ENCODE measurements at places on chromosomes 13 and 19.

GRCh38 chr19:13831537-13832467 lies 36.6 kb downstream of the ZSWIM4 start:
- DNase-seq = no peak

- DNase-seq = no peak
Measured at GRCh38 chr13:39100996-39101738, 62.9 kb downstream of the NHLRC3 start.

- no peak for DNase-seq
Measured at GRCh38 chr13:111488486-111489132, 168.2 kb downstream of the TEX29 start.

DNA sequence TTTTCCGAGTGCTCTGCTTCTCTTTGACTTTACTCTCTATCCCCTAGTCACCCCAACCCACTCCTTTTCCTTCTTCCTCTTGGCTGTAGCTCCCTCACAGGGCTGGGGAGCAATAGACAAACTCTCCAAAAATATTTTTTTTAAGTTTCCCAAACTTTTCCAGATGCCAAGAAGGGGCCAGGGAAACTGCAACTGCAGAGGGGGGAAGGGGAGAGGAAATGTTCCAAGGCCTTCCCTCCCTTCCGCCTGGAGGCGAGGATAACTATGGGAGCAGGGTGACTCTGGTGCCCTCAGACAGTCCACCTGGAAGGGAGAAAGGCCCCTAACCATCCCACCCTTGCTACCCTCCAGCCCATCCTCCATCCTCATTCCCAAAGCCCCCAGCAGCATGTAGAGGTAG lies 49.4 kb downstream of the LYL1 start:
- DNase-seq = no peak

DNA sequence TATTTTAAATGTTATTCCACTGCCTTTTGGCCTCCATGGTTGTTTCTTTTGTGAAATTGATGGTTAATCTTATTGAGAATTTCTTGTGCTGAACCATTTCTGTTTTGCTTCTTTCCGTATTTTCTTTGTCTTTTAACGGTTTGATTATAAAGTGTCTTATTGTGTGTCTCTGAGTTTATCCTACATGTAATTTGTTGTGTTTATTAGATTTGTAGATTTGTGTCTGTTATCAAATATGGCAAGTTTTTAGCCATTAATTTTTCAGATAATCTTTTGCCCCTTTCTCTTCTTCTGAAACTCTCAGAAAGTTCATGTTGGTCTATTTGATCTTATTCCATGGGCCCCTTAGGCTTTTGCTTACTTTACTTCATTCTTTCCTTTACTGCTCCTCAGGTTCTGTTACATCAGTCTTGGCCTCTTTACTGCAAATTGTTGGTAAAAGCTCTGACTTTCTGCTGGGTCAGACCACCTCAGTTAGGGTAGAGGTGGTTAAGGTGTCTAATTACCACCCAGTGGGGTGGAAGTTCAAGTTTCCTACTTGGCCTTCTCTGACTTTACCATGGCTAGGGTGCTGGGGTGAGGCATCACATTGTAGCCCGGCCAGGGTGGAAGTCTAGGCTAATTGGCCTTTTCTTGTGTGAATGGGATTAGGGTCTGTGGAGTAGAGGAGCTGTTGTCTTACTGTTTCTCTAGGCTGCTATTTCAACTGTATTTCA lies 58.3 kb downstream of the ZMYM2 start:
- DNase-seq = no peak

GRCh38 chr13:25118378-25118905 lies 22.5 kb downstream of the PABPC3 start:
- peak; percentile 14 for DNase-seq

- DNase-seq = peak; percentile 24
Measured at GRCh38 chr19:43229315-43229714, 23.9 kb upstream of the PSG4 start.

DNA sequence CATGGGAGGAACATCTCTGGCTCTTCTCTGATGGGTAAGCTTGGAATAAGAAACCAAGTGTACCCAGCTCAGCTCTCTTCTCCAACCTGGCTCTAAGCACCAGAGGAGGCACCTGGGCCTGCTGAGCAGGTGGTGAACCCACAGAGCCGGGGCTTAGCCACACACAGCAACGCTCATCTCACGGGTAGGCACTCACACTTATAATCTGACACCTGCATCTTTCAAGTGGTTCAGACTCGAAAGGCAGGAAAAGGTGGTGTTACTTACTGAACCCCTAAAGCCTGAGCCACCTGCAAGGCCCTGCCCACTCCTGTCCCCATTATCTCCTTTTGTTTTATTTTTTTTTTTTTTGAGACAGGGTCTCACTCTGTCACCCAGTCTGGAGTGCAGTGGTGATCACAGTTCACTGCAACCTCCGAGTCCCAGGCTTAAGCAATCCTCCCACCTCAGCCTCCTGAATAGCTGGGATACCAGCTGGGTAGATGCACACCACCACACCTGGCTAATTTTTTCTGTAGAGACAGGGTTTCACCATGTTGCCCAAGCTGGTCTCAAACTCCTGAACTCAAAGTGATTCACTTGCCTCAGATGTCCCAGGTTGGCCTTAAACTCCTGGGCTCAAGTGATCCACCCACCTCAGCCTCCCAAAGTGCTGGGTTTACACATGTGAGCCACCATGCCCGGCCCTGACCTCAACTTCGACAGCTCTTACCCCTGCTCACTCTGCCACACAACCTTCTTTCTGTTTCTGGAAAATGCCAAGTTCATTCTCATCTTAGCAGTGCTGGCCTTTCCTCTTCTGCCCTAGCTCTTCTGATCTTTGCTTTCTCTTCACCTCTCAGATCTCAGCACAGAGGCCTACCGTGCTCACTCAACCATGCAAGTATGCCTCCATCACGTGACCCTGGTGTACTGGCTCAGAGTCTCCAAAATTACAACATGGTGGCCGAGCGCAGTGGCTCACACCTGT lies 9.7 kb downstream of the FBXL12 start:
- no peak for DNase-seq

DNA sequence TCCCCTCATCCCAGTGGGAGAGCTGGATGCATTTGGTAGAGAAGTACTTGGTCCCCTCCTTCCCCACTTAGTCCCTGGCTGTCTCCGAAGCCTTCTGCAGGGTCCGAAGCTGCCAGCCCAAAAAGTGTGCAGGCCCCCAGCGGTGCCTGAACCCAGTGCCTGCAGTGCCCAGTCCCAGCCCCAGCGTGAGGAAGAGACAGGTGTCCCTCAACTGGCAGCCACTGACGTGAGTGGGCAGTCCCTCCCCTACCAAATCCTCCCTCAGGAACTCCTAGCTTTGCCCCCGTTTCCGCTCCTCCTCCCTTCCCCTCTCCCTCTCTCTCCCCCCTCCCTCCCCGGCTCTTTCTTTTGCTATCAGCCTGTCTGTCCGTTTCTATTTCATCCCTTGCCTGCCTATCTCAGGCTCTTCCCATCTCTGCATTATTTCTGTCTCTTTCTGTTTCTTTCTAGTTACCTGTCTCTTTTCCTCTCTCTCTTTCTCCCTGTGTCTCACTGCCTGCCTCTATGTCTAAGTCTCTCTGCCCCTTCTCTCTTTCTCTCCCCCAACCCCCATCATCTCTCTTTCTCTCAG lies 1.8 kb upstream of the LTBP4 start:
- DNase-seq = no peak

GRCh38 chr13:27353166-27353583 lies 71.2 kb upstream of the GTF3A start:
- DNase-seq = no peak

- DNase-seq = peak; percentile 85
Measured at GRCh38 chr19:10644260-10645007, 9.7 kb upstream of the ILF3 start.

GRCh38 chr19:858868-859843 lies at the start of gene CFD:
Gene CFD (plus strand): TSS chr19:859664. CDS start chr19:859690, 26 bp downstream.
- DNase-seq = peak; percentile 40

DNA sequence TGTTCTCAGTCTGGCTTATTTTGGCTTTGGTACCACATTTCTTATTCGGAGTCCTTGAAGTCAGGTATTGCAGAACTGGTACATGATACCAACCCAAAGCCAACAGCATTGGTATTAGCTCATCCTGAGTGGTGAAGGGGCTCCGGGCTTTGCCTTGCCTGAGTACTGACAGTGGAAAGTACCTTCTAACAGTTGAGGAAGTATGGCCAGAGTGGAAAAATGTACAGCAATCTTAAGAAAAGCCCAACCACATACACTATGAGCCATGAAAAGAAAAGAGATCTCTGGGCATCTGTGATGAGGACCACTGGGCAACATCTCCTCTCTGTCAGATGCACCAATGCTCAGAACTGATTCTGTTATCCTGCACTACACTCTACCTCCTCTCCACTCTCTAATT lies 8.3 kb downstream of the LCP1 start:
- peak; percentile 62 for DNase-seq

- peak; percentile 77 for DNase-seq
Measured at GRCh38 chr13:41053384-41053826, 7.9 kb upstream of the WBP4 start.

- DNase-seq = no peak
Measured at GRCh38 chr13:105491345-105491744, 1044.1 kb downstream of the EFNB2 start.

GRCh38 chr13:28250542-28250941 lies 112.2 kb downstream of the PAN3 start:
- no peak for DNase-seq

- peak; percentile 82 for DNase-seq
Measured at GRCh38 chr19:11130824-11131455, 24.6 kb downstream of the SPC24 start.

GRCh38 chr19:35513628-35514281 lies at the start of gene DMKN:
Gene DMKN (minus strand): TSS chr19:35513649. CDS start chr19:35513475, 174 bp downstream.
- DNase-seq = no peak

DNA sequence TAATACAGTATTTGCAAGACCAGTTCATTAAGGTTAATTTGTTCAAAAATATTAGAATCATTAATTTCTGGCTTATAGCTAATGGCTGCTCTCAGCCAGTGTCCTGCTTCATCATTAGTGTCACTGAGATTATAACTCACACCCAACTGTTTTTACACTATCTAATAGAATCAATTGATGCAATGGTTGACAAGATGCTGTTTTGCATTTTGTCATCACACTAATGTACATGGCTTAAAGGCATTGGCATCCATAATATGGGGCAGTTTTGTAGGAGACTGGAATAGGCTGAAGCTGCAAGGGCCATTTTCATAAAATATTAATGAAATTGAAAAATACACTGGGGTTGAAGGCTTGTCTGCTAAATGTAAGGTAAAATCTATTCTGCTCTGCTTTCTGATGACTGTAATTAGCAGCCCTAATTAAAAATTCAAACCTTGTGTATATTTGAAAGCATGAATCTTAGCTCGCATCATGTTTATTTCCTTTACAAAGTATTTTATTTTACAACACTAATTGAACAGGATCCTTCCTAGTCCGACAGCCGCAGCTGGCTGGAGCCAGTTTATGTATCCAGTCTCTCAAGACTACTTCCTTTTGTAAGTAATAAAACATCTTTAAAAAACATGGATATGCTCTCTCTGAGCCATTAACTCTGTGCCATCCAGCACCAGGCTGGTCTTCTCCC lies 296.7 kb downstream of the POU4F1 start:
- no peak for DNase-seq

DNA sequence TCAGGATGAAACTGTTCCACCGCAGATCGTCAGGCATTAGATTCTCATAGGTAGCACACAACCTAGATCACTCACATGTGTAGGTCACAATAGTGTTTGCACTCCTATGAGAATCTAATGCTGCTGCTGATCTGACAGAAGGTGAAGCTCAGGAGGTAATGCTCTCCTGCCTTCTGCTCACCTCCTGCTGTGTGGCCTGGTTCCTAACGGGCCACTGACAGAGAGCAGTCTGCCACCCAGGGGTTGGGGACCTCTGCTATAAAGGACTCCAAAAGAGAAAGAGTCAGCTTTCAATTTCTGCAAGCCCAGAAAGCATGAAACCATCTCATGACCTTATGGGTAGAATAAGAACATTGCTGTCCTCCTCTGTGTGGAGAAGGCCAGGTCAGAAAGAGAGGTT lies 43.5 kb upstream of the PCCA start:
- DNase-seq = peak; percentile 1

DNA sequence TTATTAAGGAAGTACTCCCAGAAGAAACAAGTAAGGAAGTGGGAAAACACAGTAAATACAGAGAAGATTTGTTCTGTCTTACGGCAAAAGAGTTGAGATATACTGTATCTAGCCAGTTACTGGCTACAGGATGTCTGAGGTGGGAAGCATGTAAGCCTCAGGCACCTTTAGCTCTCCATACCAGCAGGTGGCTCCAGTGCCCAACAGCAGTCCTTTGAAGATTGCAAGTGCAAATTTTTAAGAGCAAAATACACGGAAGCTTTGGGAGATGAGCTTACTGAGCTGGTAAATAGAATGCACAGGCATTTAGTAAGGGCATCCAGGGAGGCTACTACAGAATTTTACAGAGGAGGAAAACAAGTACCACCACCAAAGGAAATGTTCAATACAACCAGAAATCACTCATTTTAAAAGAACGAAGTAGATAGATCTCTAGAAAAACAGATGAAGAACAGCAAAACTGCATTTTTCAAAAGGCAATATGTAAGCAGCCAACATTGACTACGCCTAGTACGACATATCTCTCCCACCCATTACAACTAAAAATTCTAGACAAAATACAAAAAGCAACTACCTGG lies 57.9 kb upstream of the VSTM2B start:
- DNase-seq = peak; percentile 45

GRCh38 chr13:42574435-42575311 lies 721 bp downstream of the TNFSF11 start:
- no peak for DNase-seq

- peak; percentile 37 for DNase-seq
Measured at GRCh38 chr19:56071151-56071550, 49.9 kb downstream of the ZNF787 start.

DNA sequence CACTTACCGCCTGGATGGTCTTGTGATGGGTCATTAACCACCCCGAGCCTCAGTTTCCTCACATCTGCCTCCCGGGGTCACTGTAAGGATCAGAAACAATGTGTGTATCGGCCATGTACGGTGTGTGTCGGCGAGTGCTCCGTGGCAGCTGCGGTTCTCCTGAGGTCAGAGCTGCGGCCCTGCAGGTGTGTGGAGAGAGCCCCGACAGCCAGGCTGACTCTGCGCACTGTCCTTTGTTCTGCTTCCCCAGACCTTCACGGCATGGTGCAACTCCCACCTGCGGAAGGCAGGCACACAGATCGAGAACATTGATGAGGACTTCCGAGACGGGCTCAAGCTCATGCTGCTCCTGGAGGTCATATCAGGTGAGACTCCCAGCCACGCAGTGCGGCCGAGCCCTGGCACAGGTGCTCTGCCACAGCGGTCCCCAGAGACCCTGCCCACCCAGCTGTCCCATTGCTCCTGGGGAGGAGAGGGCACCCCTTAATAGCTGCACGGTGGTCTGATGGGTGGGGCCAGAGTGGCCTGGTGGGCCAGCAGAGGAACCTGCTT lies 43.8 kb downstream of the CAPN12 start:
- no peak for DNase-seq

DNA sequence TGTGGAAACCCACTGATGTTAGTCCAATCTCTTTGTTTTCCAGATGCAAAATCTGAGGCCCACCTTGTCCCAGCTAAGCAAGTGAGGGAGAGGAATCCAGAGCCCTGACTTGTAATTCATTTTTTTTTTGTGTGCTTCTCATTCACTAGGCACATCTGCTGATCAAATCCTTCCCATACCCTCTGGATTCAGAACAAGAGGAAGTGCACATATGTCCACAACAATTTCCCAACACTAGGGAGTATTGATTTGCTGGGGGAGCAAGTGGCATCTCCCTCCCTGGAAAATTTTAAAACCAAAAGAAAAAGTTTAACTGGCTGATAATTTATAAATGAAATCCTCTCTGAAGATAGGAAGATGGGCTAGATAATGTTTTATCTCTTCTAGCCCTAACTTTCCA lies 94.6 kb upstream of the RFC3 start:
- no peak for DNase-seq

GRCh38 chr13:60617991-60618733 lies 221.1 kb downstream of the TDRD3 start:
- DNase-seq = no peak

GRCh38 chr19:48152551-48152950 lies 17.6 kb downstream of the LIG1 start:
- DNase-seq = peak; percentile 84
